WTC11 (cell line): ENCODE measurements at places on chromosomes 6 and 20.

GRCh38 chr6:83226517-83226916 is 33.4 kb downstream of the RWDD2A start:
- no peak for DNase-seq

DNA sequence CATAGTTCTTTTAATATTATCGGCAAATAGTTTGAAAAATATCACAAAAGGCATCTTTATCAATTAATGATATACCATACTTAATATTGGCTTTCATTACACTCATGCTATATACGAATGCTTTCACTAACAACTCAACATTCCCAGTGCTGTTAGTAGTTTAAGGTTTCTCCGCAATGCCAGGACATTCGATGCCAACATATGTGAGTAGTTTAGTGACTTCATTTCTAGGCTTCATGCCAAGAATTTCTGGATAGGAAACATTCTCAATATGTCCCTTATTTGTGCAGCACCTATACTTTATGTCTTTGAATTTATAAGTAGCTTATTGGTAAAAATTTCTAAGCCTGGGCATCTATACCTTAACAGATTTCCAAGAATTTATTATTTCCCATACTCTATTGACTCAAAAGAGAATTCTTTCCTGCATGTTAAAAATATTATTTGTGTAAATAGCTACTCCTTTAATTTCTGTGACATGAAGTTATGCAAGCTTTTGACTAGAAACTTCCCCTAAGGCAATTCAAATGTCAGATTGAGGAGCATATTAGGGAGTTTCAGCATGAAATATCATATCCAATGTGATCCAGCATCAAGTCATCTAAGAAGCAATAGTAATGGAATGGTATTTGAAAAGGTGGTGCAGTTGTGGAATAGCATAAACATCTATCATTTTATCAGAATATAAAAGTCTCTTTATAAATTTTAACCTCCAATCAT is 236.0 kb upstream of the STXBP5 start:
- no peak for DNase-seq

- no peak for DNase-seq
These were observed 7.6 kb upstream of the MAPK13 start for GRCh38 chr6:36122495-36123269.

DNA sequence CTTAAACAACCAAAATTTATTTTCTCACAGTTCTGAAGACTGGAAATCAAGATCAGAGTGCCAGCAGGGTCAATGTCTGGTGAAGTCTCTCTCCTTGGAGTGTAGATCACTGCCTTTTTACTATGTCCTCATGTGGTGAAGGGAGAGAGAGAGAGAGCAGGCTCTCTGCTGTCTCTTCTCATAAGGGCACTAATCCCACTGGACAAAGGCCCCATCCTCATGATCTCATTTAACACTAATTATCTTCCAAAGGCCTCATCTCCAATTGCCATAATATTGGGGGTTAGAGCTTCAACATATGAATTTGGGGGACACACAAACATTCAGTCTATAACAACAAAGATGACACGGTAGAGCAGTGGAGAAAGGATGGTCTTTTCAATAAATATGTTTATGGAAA is 27.4 kb downstream of the SOBP start:
- DNase-seq: no peak

DNA sequence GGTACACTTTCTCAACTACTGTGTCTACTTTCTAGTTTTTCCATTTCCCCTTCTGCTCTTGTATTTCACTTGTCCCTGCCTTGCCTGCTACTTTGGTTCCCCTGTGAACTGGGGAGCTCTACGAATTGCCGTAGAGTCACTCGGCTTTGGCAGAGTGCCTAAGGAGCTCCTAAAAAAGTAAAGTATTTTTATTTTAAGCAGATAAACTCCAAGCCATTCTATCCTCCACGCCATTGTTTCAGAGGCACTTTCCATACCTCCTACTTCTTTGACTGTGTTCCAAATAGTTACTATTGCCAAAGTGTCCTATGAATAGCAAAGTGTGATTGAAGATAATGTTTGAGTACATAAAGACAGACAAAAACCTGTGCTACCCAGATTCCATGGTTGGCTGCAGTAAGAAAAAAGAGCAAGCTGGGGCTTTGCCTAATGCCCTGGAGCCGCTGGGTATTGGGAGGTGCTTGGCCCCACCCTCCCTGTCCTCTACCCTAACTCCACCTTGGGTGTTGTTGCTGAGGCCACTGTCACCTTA is 5.1 kb upstream of the MBOAT1 start:
- DNase-seq: no peak

DNA sequence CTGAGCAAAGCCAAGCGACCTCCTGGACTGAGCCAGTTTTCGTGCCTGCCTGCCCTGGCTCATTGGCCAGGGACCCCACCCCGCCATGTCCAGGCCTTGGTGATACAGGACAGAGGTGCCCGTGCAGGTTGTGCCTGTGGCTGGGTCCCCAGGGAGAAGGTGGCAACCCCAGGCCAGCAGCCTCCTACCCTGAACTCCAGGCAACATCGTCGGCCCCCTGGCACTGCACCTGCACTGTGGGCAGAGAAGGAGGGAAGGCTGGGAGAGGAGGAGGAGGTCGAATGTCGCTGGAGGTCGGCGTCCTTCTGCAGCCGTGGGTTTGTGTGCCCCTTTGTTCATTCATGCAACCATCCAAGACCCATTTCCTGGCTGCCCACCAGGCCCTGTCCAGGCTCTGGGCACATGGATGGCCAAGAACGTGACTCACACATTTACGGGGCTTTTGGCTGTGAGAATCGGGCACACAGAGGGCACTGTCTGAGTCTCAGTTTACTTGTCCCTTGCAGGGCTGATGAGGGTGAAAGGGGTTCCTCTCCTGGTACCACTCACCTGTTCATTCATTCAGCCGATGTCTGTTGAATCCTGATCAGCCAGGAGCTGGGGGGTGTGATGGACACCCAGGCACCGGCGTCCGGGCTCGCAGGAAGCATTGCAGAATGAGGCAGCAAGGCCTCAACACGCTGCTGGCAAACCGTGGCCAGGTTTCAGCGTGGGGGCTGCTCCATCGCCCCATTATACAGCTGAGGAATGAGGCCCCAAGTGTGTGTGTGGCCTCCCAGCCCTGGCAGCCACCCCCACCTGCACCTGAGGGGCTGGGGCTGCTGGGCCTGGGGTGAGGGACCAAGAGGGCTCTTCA is 2.3 kb upstream of the RBBP8NL start:
- no peak for DNase-seq

- no peak for DNase-seq
These were observed 49.1 kb downstream of the AKAP12 start for GRCh38 chr6:151288712-151289398.

DNA sequence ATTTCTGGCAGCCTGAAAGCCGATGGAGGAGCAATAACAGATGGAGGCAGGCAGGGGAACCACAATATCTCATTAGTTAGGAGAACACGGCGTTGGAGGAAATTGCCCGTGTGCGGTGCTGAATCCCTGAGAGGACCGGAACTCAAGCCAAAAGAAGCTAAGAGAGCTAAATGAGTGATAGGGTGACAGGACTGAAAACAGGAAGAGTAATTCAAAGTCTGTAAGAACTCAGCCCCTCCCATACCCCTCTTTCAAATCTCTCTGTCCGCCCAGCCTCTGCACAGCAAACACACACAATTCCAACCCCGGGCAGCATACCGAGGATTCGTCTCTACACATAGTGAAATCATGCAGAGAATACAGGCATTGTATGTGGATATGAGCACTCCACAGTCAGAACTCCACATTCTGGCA is 2.6 kb upstream of the IPCEF1 start:
- no peak for DNase-seq

- no peak for DNase-seq
These were observed 106.2 kb downstream of the ARHGAP18 start for GRCh38 chr6:129603741-129604140.

DNA sequence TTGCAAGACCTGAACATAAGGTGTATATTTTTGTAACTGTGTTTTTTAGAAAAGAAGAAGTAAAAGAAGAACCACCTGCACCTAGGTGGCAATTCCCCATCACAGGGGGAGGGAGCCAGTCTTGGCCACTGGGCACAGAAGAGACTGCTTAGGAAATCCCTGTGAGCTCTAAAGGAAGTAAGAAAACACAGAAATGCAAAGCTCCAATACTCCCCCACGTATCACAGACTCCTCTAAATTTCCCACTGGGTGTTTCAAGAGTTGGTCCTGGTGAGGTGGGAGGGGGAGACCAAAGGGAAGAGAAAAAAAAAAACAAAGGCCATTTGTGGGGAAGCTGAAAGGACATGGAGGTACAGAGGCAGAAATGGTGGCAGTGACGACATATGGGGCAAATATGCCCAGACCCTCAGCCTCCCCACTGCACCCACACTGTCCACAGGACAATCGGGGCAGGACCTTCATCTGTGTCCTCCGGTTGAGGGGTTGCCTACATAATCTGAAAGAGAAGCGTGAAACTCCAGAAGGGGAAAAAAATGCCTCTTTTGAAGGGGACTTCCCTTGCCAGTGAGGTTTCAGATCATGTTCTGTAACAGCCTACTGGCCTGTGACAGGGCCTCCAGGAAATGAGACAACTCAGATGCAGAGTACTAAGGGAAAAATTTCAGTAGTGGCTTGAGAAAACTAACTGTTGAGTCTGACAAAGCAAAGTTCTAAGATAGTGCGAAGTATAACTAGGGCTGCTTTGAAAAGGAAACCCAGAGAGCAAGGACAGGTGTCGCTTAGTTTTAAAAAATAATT is 226.2 kb upstream of the MARCKS start:
- no peak for DNase-seq

- DNase-seq: no peak
These were observed 1.8 kb downstream of the PTPRK start for GRCh38 chr6:128518434-128519131.

- no peak for DNase-seq
These were observed 53.1 kb downstream of the KIF16B start for GRCh38 chr20:16520154-16520553.

DNA sequence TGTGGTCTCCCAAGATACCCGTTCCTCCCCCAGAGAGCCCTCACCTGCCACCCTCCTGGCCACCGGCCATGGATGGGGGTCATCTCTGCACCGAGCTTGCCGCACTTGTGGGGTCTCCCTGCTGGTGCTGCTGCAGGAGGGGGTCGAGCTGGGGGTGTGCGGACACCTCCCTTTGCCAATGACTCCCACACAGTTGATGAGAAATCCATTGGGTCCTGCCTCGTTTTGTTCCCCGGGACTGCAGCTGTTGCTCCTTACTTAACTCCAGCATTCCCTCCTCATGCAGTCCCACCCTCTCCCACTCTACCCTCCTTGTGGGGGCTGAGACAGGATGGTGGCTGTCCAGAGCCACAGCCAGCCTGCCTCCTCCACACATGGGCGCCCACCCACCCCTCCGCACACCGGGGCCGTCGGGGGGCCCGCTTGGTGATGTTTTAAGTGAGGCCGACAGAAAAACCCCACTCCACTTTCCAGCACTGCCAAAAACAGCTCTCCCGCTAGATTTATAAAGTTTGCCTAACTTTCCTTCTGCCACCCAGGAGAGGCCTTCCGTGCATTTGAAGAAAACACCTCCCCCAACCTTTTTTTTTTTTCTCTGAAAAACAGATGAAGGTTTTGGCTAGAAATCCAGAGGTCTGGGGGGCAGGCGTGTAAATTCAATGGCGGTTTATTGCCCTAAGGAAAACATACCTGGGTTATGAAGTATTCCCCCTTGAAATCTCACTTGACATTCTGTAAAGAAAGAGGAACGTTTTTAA is 53.5 kb upstream of the APCDD1L start:
- DNase-seq: peak; percentile 6

- peak; percentile 43 for DNase-seq
These were observed 15.9 kb upstream of the WFDC11 start for GRCh38 chr20:45685896-45686295.

GRCh38 chr20:37912874-37913273 is 9.9 kb downstream of the VSTM2L start:
- DNase-seq: no peak

- DNase-seq: no peak
These were observed 47.5 kb downstream of the EFCAB8 start for GRCh38 chr20:32906200-32906599.

GRCh38 chr6:49782725-49783124 is 4.4 kb downstream of the PGK2 start:
- DNase-seq: no peak

DNA sequence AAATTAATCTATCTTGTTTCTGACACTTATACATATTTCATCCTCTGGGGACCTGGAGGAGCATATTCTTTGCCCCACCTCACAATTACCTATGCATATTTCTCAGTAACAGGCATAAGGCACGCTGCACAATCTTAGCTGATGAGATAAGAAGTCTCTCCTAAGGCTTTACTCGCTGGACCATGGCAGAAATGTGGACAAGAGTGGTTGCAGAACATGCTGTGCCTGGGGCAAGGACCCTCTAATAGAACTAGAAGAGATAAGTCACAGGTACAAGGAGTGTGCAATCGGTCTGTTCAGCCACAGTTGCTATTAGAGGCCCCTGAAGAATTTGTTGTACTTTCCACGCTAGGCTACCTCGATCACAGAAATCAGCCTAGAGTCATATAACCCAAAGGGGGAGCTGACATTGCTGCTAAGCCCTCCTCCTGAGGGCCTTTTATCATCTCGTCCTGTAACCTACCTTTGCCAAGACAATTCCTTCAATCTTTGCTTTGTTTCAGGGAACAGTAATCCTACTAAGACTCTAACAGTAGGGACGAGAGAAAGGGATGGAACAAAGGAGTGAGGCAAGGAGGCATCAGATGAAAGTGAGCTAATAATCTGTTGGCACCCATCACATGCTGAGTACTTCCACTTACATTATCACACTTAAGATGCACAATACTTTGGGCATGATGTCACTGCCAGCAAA is 16.1 kb upstream of the DEFB129 start:
- no peak for DNase-seq

GRCh38 chr6:29142309-29142708 is 28.4 kb upstream of the OR2J2 start:
- DNase-seq: no peak

GRCh38 chr20:16107172-16107870 is 465.9 kb downstream of the KIF16B start:
- DNase-seq: peak; percentile 10

DNA sequence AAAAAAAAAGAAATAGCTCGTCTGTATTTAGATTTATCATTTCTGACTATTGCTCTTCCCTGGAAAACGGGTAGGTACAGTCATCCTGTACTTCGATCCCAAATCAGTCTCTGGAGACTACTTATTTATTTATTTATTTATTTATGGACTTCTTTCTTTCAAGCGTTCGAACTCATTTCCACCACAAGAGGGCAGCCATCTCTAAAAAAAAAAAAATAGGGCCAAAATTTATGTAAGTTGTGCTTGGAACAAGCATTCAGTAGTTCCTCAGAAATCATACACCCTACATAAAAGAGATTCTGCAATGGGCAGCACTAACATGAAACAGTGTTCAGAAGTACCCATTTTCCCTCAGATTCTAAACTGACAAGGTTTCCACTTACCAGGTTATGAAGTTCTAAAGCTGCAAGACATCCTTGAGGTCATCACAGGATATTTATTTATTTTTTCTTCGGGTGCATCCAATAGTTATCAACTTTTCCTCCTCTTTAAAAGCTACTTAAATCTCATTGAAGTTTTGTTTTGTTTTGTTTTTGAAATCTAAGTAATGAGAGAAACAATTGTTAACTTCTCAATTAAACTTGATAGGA is 1.9 kb upstream of the BMP2 start:
- DNase-seq: no peak
